ENCODE measurements at places on chromosomes 6 and 20.

- no peak for DNase-seq
These were observed 3.7 kb upstream of the KAT14 start for GRCh38 chr20:18133962-18134361.

DNA sequence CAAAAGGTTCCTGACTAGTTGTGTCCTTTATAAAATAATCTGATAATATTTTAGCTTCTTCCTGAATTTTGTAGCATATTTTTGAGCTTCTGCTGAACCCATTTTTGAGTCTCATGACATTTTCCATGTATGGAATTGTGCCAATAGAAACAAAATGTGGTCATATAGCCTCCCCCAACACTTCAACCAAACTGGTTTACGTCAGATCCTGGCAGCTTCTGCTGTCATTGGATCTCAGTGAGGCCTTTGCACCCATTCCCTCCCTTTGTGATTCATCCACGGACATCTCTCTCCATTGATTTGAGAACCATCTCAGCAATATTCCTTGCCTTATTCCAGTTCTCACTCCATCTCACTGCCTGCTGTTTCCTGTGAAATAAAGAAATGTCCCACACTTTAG, 166.0 kb upstream of the PROKR2 start:
- DNase-seq: no peak

GRCh38 chr6:110703906-110704594, 111.2 kb downstream of the CDK19 start:
- DNase-seq: no peak

DNA sequence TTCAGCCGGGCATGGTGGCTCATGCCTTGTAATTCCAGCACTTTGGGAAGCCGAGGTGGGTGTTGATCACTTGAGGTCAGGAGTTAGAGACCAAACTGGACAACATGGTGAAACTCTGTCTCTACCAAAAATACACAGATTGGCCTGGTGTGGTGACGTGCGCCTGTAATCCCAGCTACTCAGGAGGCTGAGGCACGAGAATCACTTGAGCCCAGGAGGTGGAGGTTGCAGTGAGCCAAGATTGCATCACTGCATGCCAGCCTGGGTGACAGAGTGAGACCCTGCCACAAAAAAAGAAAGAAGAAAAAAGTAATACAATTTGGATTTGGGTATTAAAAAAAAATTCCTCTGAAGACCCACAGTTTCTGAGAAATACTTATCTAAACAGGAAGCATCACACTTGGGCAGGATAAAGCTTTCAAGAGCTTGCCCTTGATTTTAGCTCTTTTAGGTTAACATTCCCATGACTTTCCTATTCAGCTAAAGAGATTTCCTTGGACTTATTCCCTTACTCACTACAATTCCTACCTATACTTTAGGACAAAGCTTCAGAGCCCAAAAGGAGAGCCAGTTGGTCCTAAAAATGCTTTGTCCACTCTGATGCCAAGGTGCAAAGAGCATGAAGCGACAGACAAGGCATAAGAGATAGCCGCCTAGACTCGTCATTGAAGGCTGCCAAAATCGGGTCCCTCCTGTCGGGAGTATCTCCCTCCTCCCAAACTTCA, 1.9 kb downstream of the ELOVL2 start:
- DNase-seq: no peak

GRCh38 chr6:150118203-150118602, 24.6 kb upstream of the PPP1R14C start:
- no peak for DNase-seq

DNA sequence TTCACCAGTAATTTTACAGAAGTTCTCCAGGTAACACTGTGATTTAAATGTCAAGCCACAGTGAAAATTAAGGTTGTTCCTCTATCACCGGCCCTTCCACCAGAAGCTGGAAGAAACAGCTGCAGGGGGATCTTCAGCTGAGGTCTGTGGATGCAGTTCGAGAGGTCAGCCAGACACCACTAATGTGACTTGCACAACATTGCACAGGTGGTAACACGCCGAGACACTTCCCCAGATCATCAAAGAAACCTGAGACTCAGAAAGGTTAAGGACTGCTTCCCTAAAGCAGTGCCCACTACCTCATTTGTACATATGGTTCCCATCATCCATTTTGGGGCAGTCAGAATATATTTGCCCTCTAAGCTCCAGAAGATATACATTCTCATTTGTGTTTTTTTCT, 8.1 kb upstream of the SERPINB9 start:
- DNase-seq: no peak

- DNase-seq: no peak
These were observed 205.8 kb downstream of the TRDN start for GRCh38 chr6:123430970-123431369.

GRCh38 chr6:169339731-169340309, 86.2 kb upstream of the THBS2 start:
- no peak for DNase-seq

DNA sequence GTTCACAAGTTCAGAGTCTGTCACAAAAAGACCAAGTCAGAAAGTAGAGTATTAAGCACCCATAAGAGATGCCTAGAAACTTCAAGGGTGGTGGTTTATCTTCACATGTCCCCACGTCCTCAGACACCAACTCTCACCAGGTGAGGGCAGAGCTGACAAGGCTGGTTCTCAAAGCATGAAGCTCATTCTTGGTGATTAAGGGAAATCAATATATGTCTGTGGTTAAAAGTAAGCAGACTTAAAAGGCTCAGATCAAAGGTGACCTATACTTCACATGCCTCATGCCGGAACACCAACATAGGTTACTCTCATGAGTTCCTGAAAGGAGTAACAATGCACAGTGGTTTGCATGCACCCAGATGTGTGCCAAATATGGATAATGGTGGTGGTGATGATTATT, 27.0 kb downstream of the IL17A start:
- no peak for DNase-seq

DNA sequence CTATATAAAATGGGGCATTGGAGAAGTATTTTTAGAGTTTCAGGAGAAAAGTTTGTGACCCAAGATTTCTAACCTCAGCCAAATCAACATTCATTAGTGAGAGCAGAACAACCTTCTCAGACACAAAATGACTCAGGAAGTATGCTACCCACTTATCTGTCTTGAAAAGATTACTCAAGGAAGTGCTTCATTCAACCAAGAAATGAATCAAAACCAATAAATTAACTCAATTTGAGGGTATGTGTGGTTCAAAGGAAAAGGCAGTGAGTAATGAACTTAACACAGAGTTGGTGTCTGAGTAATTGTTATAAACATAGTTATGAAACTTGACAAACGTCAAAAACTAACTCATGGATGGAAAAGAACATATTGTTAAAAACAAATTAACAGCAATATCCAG, 227.6 kb downstream of the HAO1 start:
- DNase-seq: no peak

- DNase-seq: no peak
These were observed 61.2 kb downstream of the EYA2 start for GRCh38 chr20:46955601-46956556.

- DNase-seq: no peak
These were observed 7.3 kb upstream of the ASF1A start for GRCh38 chr6:118886641-118887040.

GRCh38 chr6:56593801-56594318, 48.8 kb downstream of the DST start:
- DNase-seq: no peak

DNA sequence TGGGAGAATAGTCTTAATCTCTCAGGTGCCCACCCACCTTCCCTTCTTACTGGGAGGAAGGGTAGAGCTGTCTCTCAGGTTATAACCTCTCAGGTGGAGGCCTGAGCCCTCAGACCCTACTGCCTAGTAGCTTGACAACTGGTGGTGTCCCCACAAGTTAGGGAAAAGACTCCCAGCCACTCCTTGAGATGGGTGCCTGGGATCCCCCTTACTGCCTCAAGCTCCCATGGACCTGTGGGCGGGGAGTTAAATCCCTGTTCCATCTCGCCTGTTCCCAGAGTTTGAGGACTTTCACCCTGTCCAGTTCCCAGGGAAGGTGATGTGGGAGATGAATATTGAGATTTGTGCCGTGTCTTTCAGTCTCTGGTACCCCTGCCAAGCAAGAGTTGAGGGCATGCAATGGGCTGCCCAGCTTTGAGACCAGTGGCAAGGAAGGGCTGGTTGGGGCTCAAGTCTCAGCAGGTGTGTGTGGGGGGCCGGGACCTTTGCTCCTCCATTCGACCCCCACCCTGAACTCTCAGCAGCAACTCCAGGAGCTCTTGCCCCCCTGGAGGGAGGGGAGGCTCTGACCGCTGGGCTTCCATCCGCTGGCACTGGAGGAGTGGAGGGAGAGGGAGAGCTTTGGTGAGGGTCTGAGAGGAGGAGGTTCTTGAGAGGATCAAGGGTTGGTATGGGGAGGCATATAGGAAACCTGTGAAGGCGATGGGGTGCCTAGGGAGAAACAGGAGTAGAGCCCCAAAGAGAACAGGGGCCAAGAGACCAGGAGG, 1.1 kb upstream of the PBX2 start:
- no peak for DNase-seq

DNA sequence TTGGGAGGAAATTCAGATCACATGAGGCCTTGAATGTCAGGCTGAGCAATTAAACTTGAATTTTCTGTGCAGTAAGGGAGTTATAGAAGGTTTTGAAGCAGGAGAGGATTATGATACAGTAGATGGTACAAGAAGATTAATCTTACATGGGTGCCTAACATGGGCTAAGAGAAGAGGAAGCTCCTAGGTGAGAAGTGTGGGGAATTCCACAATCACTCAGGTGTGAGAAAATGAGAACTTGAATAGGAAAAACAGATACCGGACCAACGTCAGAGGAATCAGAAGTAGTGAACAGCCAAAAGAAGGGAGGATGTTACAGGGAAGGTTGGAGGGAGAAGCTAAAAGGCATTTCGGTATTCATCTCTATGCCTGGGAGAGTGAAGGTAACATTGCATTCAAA, 250.7 kb upstream of the SLC35B3 start:
- no peak for DNase-seq

- peak; percentile 47 for DNase-seq
These were observed 59.1 kb upstream of the PTPN1 start for GRCh38 chr20:50450881-50451752.

- no peak for DNase-seq
These were observed 3.3 kb downstream of the RMND1 start for GRCh38 chr6:151448623-151449022.

DNA sequence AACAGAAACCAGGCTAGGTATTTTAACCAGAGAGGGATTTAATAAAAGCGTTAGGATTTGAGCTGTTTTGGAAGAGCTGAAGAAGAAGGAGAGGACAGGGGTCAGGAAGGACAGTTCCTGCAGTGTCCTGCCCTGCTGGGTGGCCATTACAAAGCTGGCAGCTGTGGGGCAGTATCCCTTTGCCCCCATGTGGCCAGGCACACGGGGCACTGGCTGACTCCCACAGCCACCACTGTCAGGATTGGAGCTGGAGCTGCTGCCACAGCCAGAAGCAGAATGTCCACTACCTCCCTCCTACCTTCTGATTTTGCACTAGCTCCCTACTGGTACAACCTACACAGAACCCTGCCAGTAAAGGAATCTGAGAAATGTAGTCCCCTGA, 46.5 kb downstream of the SLC22A3 start:
- DNase-seq: no peak
